ENCODE measurements at places on chromosomes 3 and 15. TPM values are rescaled to one million over a fixed set of nuclear protein-coding genes. Genes with fewer than 3 reads are reported as not detected.

GRCh38 chr3:15326673-15327072 is 5.7 kb downstream of the SH3BP5 start:
- no peak overlapping the region for H3K4me3 ChIP-seq
- no peak overlapping the region for H3K27ac ChIP-seq
- DNase-seq: no peak
- H3K36me3 ChIP-seq: no peaks in the 10 kb centered on the region
- no peaks in the 10 kb centered on the region for H3K27me3 ChIP-seq
- no peaks in the 10 kb centered on the region for H3K4me1 ChIP-seq

GRCh38 chr15:77830051-77830468 is 197.3 kb upstream of the LINGO1 start:
- H3K36me3 ChIP-seq: no peaks in the 10 kb centered on the region
- H3K27ac ChIP-seq: no peak overlapping the region
- H3K27me3 ChIP-seq: no peaks in the 10 kb centered on the region
- DNase-seq: no peak
- no peaks in the 10 kb centered on the region for H3K4me1 ChIP-seq
- no peak overlapping the region for H3K4me3 ChIP-seq

NEK10 gene
- polyA plus RNA-seq: 0.75 TPM

SLC2A2 gene
- not detected for polyA plus RNA-seq
